ENCODE measurements at places on chromosomes 11 and 22.
A peak's percentile ranks its signal among the peaks of the same experiment; 100 is the strongest.

GRCh38 chr11:92784331-92784730 is 185.1 kb upstream of the MTNR1B start:
- no peak for DNase-seq

DNA sequence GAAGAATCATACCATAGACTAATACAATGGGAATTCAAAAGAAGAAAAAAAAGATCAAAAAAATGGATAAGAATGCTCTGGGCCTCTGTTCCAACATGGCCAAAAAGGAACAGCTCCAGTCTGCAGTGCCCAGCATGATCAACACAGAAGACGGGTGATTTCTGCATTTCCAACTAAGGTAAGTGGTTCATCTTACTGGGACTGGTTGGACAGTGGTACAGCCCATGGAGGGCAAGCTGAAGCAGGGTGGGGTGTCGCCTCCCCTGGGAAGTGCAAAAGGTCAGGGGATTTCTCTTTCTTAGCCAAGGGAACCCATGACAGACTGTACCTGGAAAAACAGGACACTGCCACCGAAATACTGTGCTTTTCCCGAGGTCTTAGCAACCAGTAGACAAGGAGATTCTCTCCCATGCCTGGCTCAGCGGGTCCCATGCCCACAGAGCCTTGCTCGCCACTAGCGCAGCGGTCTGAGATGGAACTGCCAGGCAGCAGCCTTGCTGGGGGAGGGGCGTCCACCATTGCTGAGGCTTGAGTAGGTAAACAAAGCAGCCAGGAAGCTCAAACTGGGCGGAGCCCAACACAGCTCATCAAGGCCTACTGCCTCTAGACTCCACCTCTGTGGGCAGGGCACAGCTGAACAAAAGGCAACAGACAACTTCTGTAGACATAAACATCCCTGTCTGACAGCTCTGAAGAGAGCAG is 428.4 kb downstream of the MN1 start:
- no peak for DNase-seq

DNA sequence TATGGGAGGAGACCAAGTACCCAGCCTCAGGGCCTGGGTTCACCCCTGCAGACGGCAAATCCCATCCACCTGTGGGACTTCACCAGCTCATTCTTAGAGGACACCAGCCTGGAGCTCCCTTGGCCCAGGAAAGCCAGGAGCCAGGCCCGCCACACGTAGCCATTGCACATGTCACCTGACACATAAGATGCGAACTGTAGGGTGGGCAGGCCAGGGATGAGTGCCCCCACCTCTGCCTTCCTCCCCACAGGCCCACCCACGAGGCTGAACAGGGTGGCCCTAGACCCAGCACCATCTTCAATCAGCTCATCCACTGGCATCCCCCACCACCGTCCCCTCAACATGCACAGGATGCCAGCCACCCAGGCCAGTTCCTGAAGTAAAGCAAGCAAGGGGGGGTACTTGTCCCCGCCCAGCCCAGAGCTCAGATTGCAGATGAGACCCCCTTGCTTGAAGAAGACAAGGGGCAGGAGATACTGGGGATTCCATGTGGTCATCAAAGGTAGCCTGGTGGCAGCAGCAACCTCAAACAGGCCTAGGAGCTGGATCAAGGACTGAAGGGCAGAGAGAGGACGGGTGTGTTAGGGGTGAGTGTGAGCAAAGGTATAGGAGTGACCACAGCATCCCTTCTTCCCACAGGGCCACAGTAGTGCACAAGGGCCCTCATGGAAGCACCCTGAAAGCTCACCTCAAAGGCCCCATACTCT is 45.6 kb downstream of the IGLL5 start:
- DNase-seq: no peak

GRCh38 chr11:64750361-64751054 is 6.6 kb upstream of the RASGRP2 start:
- no peak for DNase-seq

DNA sequence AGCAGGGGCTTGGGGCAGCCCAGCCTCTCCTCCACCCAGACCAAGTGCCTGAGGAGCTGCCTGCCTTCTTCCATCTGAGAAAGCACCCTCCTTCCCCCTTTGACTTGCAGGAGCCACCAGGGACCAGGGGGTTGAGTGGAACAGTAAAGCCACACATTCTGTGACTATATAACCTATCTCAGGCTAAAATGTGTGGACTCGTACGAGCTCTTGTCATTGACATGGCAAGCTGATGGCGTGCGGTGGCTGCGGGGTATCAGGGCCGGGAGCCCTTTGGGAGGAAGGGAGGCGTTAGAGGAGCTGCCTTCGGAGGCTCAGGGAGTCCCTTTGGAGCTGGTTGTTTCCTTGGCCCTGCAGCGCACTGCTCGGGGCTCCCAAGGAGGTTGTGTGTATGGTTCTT is 84.5 kb downstream of the CEP164 start:
- DNase-seq: no peak

GRCh38 chr11:92391808-92392207 is 167.2 kb downstream of the FAT3 start:
- no peak for DNase-seq

GRCh38 chr22:41367680-41368542 is 13.8 kb upstream of the TEF start:
- DNase-seq: no peak

- DNase-seq: no peak
Observed at GRCh38 chr11:83823461-83824025, 537.4 kb upstream of the CCDC90B start.

GRCh38 chr11:105206633-105207032 is 67.1 kb upstream of the CARD18 start:
- no peak for DNase-seq

GRCh38 chr11:125350206-125351032 is 145.6 kb downstream of the FEZ1 start:
- DNase-seq: no peak

DNA sequence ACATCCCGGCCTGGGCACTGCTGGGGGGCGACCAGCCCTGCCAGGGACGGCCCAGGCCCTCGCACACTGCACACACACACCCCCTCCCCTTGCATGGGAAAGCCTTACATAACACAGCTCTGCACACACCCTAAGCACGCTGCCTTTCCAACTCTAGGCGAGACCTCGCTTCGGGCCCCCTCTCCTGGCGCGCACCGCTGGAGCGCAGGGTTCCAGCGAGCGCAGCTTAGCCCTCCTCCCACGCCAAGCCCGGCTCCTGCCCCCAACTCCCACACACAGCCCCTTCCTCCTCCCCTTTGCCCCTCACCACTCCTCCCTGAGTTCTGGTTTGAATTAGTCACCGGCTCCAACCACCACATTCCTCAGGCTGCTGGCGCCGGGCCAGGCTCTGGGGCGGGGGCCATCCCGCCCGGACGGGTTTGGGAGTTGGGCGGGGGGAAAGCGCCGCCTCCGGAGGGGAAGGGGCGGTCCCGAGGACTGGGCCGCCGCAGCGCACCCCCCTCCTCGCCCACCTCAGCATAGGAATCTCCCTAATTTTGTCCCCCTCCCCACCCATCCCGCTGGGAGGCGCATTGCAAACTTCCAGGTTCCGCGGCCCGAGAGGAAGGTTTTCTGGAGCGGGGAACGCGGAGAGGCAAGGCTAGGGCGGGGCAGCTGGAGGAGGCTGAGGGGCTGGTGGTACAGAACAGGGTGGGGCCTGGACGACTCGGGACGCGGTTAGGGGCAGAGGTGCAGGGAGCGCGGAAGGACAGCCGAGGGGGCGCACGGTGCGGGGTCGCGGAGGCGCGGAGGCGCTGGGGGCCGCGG is 966 bp downstream of the AHNAK start:
- DNase-seq: no peak

DNA sequence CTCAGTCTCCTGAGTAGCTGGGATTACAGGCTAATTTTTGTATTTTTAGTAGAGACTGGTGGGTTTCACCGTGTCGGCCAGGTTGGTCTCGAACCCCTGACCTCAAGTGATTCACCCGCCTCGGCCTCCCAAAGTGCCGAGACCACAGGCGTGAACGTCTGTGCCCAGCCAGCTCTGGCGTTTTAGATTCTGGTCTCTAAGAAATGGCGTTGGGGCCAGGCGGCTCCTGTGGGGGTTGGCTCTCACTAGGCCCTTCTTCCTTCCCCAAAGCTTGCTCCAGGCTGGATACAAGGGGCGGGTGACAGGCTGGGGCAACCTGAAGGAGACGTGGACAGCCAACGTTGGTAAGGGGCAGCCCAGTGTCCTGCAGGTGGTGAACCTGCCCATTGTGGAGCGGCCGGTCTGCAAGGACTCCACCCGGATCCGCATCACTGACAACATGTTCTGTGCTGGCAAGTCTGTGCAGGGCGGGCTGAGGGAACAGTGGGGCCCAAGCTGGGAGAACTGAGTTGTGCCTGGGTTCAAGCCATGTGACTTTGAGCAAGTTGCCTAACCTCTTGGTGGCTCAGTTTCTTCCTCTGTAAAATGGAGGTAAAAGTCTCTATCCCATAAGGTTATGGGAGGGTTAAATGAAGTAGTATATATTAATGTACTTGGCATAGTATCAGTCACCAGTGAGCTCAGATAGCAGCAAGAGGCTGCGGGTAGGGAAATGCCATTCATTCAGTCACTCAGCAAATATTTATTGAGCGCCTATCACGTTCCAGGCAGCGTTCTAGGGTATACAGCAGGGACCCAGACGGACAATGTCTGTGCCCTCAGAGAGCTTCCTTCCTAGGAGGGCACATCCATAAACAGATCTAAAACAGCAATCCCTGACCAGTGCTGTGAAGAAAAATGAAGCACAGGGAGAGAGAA is 10.4 kb downstream of the F2 start:
- no peak for DNase-seq

DNA sequence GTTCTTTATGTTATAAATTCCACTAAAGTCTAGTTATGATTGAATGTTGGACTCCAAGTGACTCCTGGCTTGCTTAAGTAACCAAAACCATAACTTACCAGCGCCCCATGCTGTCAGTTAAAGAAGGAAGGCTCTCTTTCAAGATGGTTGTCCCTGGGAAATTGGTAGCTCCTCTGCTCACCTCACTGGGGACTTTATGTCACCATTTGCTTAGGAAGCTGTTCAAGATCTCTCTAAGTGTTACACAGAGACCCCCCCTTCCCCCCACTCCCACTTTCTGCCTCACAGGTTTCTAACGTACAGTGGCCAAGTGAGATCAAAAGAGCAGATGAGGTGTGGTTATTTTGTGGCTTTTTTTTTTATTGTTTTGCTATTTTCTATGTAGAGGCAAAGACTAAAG is 301.8 kb downstream of the AASDHPPT start:
- DNase-seq: no peak

GRCh38 chr11:62601122-62601371 is 618 bp downstream of the MTA2 start:
- no peak for DNase-seq

DNA sequence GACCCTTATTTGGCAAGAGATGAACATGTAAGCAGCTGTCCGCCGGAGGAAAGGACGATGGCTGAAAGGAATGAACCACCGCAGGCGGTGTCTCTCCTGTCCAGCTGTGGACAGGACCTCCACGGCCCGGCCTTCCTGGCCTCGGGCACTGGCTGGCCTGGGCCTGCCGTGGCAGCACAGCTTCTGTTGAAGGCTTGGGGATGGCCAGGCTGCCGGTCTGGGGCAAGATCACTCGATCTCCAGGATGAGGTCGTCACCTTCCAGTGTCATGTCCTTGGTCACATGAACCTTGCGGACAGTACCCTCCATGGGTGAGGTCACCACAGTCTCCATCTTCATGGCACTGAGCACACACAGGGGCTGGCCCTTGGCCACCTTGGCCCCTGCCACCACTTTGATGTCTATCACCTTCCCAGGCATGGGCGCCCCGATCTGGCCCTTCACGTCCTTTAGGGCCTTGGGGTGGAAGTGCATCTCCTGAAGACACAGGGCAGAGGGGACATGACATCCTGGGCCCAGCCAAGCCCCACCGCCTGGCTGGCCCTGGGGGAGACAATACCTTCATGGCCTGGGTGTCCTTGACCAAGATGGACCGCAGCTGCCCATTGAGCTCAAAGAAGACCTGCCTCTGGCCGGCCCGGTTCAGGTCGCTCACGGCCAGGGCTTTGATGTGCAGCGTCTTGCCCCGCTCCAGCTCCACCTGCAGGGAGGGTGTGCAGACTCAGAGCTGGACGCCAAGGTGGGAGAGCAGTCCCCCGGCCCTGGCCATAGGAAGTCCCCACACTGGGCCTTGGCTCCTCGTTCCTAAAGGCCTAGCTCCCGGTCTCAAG is 5.6 kb downstream of the RCE1 start:
- no peak for DNase-seq

GRCh38 chr22:47608421-47608820 is 846.0 kb downstream of the TBC1D22A start:
- no peak for DNase-seq

DNA sequence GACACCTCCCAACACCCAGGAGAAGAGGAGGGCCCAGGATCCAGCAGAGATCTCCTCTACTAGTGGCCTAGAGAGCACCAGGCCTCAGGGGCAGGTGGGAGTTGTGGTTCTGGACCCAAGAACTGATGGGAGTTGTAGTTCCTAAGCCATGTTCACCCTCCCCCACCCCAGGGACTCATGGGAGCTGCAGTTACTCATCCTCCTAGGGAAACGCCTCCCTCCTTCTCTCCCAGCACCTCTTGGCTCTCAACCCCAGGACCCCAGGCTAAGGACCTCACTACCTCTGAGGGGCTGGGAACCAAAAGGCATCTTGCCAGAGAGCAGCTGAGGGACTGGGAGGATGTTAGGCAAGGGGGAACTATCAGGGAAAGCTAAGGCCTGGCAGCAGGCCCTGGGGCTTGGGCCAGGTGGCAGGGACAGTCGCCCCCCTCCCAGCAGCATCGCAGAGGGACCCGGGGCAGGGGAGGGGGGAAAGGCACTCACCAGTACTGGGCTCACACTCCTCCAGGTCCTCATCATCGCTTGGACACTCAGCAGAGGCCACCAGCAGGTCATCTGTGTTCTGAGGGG is 28.9 kb downstream of the SLC22A12 start:
- DNase-seq: no peak

- DNase-seq: peak; percentile 91
Observed at GRCh38 chr11:117546431-117547194, 219.0 kb downstream of the CEP164 start.

- no peak for DNase-seq
Observed at GRCh38 chr11:117906710-117907109, 22.5 kb downstream of the TMPRSS13 start.

DNA sequence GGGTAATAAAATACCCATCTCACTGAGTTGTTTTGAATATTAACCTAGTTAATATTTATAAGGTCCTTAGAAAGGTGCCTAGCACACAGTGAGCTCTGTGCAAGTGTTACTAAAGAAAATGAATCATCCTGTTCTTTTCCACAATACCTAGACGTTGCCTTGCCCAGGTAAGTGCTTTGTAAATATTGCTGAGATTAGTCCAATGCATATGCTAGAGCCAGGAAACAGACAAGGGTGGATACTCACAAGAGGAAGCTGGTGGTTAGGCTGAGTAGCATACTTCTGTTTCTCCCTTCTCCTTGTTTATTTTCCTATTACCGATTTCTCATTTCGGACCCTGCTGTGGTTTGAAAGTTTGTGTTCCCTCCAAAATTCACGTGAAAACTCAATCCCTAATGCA is 58.1 kb upstream of the BARX2 start:
- DNase-seq: peak; percentile 7

DNA sequence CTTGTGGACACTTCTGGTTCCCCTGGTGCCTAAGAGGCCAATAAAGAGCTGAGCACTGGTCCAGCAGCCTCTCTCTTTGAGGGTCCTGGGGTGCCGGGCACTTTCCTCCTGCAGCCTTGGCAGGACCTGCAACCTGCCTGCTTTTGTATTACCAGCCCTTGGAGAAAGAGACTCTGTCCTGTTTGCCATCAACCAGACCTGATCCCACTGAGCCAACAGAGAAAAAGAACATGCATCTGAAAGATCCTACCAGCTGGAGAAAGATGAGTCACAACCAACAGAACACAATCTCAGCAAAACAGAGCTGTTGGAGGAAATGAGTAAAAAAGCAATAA is 321.0 kb downstream of the DDX10 start:
- no peak for DNase-seq

- DNase-seq: no peak
Observed at GRCh38 chr11:121895919-121896318, 220.1 kb downstream of the BLID start.

GRCh38 chr22:38109371-38110001 is 998 bp downstream of the BAIAP2L2 start:
- DNase-seq: no peak
